ENCODE measurements at places on chromosomes 3 and 15.

DNA sequence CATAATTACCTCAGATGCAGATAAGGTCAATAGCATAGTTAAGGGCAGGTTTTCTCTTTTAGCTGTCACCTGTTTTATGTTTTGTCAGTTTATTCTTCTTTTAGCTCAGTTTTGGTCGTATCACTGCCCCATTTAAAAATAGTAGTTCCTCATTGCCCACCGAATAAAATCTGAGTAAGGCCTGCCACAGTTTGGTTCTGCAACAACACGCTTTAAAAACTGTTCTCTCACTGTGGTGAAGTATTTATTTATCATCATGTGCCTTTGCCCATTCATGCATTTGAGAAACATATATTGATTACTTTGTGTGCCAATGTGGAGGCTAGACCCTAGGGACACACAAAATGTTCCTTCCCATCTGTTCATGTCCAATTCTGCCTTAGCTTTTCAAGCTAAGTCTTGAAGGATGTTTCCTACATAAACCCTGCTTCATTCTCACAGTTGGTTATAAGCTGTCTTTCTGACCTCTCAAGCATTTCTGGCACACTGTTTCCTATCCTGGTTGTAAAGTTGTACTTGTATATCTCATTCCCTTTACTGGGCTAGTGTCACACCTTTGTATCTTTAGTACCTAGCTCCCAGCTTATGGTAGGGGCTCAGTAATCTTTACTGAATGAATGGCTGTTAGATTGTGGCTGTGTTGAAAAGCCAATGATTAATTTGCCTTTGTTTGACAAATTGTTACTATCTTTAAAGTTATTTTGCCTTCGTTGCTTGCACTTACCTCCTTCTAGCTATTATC, 23.9 kb downstream of the AKAP13 start:
- peak; percentile 65 for DNase-seq

GRCh38 chr3:115494826-115495225, 128.5 kb upstream of the GAP43 start:
- no peak for DNase-seq

GRCh38 chr15:78103406-78104118, 11.2 kb downstream of the SH2D7 start:
- DNase-seq = no peak

DNA sequence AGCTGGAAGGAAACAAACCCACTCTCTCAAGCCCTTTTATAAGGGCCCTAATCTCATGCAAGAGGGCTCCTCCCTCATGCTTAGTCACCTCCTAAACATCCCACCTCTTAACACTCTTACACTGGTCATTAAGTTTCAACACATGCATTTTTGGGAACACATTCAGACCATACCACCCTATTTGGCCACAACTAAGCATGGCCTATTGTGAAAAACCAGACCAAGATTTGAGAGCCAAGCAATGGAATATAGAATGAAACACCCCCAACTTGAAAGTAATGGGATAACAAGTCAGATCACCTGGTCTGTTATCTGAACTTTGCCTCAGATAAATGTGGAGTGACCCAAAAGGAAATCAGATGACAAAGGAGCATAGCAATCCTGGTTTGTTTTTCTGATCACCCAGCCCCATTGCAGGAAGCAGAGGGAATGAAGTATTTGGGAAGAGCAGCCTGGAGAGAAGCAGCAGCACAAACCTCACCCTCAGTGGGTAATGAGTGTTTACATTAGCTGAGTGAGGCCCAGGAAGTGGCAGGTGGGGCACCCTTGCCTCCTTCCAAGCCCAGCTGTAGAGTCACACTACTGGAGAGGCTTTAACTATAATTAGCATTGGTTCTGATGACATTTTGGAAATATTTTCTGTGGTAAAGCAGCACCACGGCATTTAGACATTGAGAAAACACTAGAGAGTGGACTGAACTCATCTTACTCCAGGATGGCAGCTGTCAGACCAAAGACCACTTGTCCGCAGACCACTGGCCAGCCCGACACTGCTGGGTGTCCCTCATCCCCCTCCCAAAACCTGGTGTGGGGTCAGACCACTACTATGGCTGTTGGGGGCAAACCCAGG, 48.8 kb upstream of the PRTG start:
- no peak for DNase-seq
